ENCODE measurements at places on chromosomes 1 and 21. TPM values are rescaled to one million over a fixed set of nuclear protein-coding genes. Genes with fewer than 3 reads are reported as not detected.
A peak's percentile ranks its signal among the peaks of the same experiment; 100 is the strongest.

The MXRA8 gene
- total RNA-seq = 0.32 TPM

The ZNF670 gene
- 4.5 TPM for total RNA-seq

The KRTAP23-1 gene
- total RNA-seq = not detected

The ANXA9 gene
- total RNA-seq = 0.95 TPM

The EYA3 gene
- 20.3 TPM for total RNA-seq

The TYW3 gene
- 21.8 TPM for total RNA-seq

The CCSAP gene
- total RNA-seq = 10.4 TPM

DNA sequence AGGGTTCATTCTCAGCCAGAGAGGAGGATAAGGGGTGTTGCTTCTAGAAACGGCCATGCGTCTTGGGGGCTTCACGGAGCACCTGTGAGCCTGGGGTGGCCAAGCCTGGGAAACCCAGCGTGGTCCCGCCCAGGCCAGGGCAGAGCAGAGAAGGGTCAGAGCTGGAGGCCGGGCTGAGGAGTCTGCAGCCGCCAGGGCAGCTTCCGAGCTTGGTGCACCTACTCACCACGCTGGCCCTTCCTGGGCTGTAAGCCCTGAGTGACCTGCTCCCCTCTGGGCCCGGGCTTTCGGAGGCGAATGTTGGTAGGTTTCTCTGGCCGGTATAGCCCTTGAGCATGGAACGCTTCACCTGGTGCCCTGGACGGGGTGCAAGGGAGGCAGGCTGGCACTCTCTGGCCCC lies 169.8 kb upstream of the ARHGEF16 start:
- no peak for DNase-seq

DNA sequence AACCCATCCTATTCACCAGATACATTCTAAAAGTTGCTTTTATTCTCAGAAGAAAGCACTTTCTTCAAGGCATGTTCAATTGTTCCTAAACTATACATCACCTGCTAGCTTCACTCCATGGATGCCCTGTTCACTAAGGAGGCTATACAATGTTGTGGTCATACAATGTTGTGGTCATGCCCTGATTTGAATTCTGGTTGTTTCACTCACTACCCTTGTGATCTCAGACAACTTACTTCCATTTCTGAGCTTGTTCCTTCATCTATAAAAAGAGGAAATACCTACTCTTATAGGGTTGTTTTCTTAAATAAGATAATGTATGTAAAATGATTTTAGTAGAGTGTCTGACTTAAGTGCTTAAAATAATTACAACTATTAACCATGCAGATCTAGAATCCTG lies 19.7 kb downstream of the EDEM3 start:
- no peak for DNase-seq

DNA sequence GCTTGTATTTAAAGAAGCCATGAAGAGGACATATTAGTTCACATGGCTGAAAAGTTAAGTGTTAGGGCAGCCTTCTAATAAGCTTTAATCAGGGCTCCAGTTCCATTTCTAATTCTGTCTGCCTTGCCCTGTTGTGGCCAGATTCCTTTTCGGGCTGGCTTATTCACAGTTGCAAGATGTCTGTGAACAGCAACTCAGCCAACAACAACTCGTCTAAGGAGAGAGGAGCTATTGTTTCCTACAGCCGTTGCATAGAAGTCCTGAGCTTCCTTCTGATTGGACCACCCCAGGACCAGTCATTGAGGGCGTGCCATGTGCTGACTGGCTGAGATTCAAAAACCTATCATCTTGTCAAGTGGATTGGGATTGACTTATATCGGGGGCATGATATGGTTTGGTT lies 18.6 kb upstream of the COQ8A start:
- DNase-seq = no peak

DNA sequence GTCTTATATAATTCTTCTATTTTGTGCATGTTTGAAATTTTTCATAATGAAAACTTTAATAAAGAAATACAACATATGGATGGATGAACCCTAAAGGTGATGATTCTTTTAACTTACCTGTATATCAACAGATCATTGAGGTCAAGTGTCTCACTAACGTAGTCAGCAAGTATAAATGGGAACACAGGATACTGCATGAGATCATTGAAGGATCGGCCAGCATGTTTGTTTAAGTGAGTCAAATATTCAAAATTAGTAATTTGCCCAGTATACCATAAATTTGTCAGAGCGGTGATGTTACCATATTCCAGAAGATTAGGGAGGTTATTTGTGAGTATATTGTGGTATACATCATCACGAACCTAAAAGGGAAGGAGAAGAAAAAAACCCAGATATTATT lies 71.0 kb upstream of the GNG4 start:
- DNase-seq = peak; percentile 65

DNA sequence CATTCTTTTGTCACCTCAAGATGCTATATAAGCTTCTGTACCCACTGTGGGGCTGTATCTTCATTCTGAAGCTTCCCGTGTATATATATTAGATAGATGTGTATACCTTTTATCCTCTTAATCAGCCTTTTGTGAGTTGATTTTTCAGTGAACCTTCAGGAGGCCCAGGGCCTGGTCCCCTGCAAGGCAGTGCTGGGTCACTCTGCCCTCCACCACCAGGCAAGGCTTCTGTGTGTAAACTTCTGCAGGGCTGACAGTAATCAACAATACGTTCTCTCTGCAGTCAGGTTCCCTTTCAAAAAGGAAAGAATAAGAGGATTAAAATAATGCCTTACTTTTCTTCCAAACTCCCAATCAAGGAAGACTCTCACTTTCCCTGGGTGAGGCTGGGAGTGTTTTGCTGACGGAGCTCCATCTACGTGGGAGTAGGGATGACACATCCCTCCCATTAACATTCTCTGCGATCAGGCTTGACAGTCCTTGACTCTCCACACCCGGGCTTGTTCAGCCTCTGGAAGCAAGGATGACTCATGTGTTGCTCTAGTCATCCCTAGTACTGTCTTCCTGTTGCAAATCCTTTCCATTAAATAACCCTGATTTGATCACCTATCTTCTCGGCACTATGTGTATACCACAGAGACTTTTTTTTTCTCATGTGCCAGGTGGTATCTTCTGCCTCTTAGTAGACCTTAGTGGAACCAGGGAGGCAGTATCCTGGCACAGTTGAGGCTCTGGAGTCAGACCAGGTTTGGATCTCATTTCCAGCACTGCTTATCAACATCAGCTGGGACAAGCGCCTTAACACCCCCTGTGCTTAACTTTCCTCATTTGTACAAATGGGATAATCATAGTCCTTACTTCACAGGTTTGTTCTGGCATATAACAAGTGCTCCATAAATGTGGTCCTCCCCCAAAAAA lies 70.3 kb upstream of the KCNK1 start:
- peak; percentile 98 for DNase-seq

- DNase-seq = no peak
These were observed 11.9 kb downstream of the RCSD1 start for GRCh38 chr1:167641786-167642500.

DNA sequence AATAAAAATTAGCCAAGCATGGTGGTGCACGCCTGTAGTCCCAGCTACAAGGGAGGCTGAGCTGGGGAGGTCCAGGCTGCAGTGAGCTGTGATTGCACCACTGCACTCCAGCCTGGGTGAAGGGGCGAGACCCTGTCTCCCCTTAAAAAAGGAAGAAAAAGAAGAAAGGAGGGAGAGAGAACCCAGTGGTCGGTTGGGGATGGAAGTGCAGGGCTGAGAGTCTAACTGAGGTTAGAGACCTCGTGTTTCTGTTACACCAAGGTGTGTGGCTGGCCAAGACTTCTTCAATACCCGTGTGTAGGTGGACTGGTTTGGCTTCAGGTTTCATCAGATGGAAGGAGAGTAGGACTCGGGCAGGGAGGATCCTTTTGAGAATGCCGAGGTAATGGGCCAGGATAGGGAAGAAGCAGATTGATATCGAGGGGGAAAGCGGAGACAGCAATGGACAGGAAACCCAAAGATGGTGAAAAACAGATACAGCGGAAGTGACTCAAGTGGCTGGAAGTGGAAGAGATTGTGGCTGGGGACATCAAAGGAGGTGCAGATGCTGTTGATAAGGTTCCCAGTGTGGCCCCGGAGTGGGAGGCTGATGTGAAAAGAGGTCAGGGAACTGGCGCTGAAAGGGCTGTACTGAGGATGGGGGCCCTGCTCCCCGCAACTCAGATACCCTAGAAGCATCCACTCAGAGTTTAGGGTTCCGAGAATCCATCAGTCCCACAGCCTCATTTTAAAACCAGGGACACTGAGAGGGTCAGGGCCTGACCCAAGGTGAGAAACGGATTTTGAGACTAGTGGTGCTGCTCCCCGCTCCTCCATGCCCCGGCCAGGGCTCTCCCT lies 681 bp upstream of the UBXN10 start:
- no peak for DNase-seq

GRCh38 chr1:25866288-25866687 lies 7.0 kb upstream of the AUNIP start:
- no peak for DNase-seq

- DNase-seq = no peak
These were observed 39.5 kb downstream of the AJAP1 start for GRCh38 chr1:4693891-4694290.

- peak; percentile 80 for DNase-seq
These were observed at the start of gene CCDC24 for GRCh38 chr1:43991476-43992231. Gene CCDC24 (plus strand): TSS chr1:43991599. CDS start chr1:43991879, 280 bp downstream.

- no peak for DNase-seq
These were observed 10.2 kb downstream of the COL6A1 start for GRCh38 chr21:45991606-45992300.

GRCh38 chr21:44579056-44579832 lies 1.2 kb downstream of the KRTAP10-5 start:
- no peak for DNase-seq

- DNase-seq = no peak
These were observed 7.2 kb downstream of the FAM131C start for GRCh38 chr1:16066245-16066644.

DNA sequence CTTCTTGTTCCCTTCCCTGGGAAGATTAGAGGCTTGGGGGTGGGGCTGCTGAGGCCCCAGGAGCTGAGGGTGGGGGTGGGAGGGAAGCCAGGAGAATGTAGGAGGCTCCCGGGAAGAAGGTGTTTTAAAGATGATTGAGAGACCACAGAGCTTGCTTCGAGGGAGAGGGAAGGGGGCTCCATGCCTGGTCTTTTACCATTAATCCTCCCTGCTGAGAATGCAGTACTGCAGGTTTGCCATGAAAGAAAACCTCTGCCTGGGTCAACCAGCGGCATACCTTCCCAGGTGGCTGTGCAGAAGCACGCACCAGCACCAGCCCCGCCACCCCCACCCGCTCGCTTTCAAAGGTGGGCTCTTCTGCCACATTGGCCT lies 15.4 kb downstream of the ABCA4 start:
- no peak for DNase-seq

- DNase-seq = no peak
These were observed 70.8 kb downstream of the SMYD2 start for GRCh38 chr1:214351551-214352277.

- peak; percentile 46 for DNase-seq
These were observed 5.1 kb upstream of the RFX5 start for GRCh38 chr1:151352021-151352718.

GRCh38 chr1:99645699-99646531 lies at the start of gene PALMD:
Gene PALMD (plus strand): TSS chr1:99646113. CDS start chr1:99646318, 205 bp downstream.
- peak; percentile 60 for DNase-seq

GRCh38 chr1:41439234-41439633 lies 45.2 kb downstream of the EDN2 start:
- no peak for DNase-seq
